Mesothelial cell of epicardium (in vitro differentiated cells): ENCODE measurements at places on chromosomes 6 and 20. TPM values are rescaled to one million over a fixed set of nuclear protein-coding genes. Genes with fewer than 3 reads are reported as not detected.
A peak's percentile ranks its signal among the peaks of the same experiment; 100 is the strongest.

DNA sequence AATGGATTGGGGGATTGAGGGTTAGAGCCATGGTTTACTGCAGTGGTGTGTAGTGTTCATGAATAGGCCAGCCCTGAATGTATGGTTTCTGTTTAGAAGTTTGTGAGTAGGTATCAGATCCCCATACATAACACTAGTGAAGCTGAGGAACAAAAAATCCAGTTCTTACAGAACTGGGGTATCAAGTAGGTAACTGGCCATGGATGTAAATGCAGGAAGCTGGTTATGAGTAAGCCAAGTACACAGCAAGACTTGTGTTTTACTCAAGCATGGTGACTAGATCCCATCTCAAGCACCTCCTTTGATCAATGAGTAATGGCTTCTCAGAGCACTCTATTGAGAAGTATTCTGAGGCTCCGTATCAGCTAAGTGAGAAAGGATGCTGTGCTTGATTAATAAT, 613.7 kb upstream of the FLRT3 start:
- H3K27ac ChIP-seq: peak overlapping the region; percentile 41
- DNase-seq: no peak
- H3K36me3 ChIP-seq: no peaks in the 10 kb centered on the region
- peaks cover 52% of the 10 kb centered on the region for H3K4me1 ChIP-seq
- H3K4me3 ChIP-seq: no peak overlapping the region

DNA sequence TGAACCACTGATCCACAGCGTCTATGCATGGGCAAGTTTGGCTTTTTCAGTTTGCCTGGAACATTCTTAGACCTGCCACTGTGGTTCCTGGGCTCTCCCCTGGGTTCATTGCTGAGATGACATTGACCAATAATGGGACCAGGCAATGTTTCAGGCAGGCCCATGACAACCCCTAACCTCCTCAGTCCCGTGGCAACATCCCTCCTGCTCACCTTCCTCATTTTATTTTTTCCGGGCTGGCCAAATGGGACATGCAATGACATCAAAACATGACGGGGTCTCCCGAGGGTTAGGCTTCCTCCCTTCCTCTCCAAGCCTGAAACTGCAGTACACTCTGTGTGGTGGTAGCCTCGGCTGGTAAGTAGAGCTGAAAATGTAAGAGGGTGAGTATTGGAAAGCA, 234.0 kb upstream of the RREB1 start:
- H3K4me3 ChIP-seq: no peak overlapping the region
- no peak for DNase-seq
- no peak overlapping the region for H3K27ac ChIP-seq
- no peaks in the 10 kb centered on the region for H3K4me1 ChIP-seq
- no peaks in the 10 kb centered on the region for H3K36me3 ChIP-seq
- H3K27me3 ChIP-seq: no peaks in the 10 kb centered on the region

DNA sequence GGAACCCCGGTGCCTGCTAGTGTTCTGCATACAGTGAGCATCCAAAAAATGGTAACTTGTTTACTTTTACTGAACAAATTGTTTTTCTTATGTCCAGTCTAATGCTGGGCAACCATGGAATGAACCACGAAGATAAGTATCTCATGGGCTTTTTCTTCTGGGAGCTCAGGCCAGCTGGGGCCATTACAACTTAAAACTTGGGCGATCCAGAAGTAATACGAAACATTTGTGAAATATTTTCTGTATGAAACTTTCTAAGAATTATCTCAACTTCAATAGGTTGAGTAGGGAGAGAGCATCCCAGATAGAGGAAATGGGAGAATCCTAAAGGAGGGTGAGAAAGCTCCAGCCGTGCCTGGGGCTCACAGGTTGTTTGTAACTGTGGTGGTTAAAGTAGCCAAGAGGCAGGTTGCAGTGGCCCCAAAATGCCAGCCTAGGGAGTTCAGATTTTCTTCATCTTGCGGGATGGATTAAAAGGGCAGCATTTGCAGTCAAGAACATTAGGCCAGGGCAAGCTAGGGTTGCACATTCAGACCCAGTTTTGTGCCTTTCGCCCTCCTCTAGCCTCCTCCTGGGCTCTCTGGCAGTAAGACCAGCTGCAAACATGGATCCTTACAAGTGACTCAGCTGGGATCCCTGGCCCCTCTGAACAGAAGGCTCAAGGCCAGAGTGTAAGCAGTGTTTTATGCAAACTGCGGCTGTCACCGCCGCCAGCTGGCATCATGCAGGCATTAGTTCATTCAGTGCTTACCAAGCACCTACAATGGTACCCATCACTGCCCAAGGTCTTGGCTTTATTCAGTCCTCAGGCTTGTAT, 41.5 kb downstream of the ELMO2 start:
- peak overlapping the region; percentile 83 for H3K4me3 ChIP-seq
- H3K27ac ChIP-seq: peak overlapping the region; percentile 95
- H3K4me1 ChIP-seq: peaks cover 15% of the 10 kb centered on the region
- DNase-seq: no peak
- H3K27me3 ChIP-seq: no peaks in the 10 kb centered on the region

- DNase-seq: no peak
- H3K36me3 ChIP-seq: no peaks in the 10 kb centered on the region
- no peak overlapping the region for H3K4me3 ChIP-seq
- H3K4me1 ChIP-seq: no peaks in the 10 kb centered on the region
These were observed 13.0 kb downstream of the SLC35F1 start for GRCh38 chr6:117919775-117920729.

Gene TGM2
- 32.4 to 35.7 TPM (median 35.3 TPM) in 3 replicates for total RNA-seq

DNA sequence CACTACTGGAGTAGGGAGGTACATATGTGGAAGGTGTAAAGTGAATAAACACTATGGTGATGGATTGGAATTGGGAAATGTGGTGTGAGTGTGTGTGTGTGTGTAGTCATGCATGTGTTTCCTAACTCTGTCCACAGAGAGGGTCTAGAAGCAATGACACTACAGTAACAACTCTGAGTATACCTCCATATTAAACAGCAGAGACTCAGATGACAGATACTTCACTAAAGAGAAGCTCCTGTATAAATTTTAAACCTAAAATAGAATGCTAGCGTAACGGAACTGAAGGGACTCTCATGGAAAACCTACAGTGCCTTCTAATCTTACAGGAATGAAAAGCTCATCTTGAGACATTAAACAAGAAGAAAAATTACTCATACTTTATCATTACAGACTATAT, 150.5 kb downstream of the SLC16A10 start:
- no peak overlapping the region for H3K27ac ChIP-seq
- H3K4me1 ChIP-seq: no peaks in the 10 kb centered on the region
- H3K36me3 ChIP-seq: peaks cover 1% of the 10 kb centered on the region
- no peaks in the 10 kb centered on the region for H3K27me3 ChIP-seq
- H3K4me3 ChIP-seq: no peak overlapping the region

Gene DUSP15
- total RNA-seq: 8.4 to 10.4 TPM (median 8.5 TPM) in 3 replicates

DNA sequence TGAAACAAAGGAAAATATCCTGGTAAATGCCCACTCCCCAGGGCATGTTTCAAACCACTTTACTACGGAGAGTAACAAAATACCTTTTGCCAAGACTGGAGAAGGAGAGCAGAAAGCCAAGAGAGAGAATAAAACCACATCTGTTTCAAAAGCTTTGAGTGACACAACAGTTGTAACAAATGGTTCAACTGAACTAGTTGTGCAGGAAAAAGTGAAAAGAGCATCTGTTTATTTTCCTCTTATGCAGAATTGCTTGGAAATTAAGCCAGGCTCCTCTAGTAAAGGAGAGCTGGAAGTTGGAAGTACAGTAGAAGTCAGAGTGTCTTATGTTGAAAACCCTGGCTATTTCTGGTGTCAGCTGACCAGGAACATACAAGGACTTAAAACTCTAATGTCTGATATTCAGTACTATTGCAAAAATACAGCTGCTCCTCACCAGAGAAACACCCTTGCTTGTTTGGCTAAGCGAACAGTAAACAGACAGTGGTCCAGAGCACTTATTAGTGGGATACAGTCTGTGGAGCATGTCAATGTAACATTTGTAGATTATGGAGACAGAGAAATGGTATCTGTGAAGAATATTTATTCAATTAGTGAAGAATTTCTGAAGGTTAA, 2.6 kb downstream of the TDRD6 start:
- no peak for DNase-seq
- H3K27ac ChIP-seq: no peak overlapping the region
- H3K4me1 ChIP-seq: no peaks in the 10 kb centered on the region
- H3K36me3 ChIP-seq: no peaks in the 10 kb centered on the region
- H3K4me3 ChIP-seq: no peak overlapping the region

DNA sequence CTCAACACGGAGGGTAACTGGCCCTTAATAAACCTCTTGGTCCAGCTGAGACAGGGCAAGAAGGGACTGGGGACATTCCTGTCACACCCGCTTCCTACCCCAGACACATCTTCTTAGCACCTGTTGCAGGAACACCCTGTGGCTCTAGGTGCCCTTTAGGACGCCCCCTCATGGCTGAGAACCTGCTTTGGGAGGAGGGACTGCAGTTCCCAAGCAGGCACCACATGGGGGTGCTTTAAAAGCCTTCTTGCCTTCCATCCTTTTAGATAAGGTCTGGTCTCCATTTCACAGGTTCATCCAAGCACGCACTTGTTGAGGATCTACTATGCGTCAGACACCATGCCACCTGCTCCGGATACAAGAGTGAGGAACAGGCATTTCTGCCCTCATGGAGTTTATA, 26.6 kb downstream of the NSFL1C start:
- H3K36me3 ChIP-seq: peaks cover 12% of the 10 kb centered on the region
- no peak overlapping the region for H3K4me3 ChIP-seq
- no peak overlapping the region for H3K27ac ChIP-seq
- H3K4me1 ChIP-seq: no peaks in the 10 kb centered on the region
- DNase-seq: no peak

Gene SNAI1
- 8.5 to 9.7 TPM (median 8.9 TPM) in 3 replicates for total RNA-seq

Gene INSM1
- total RNA-seq: not detected in 3 replicates

GRCh38 chr6:127279815-127280214, 13.2 kb downstream of the RNF146 start:
- H3K4me1 ChIP-seq: no peaks in the 10 kb centered on the region
- H3K27ac ChIP-seq: no peak overlapping the region
- no peaks in the 10 kb centered on the region for H3K27me3 ChIP-seq
- peaks cover 28% of the 10 kb centered on the region for H3K36me3 ChIP-seq
- no peak overlapping the region for H3K4me3 ChIP-seq

Gene DDR1
- total RNA-seq: 344 to 351 TPM (median 349 TPM) in 3 replicates

Gene RRAGD
- 5.6 to 6.9 TPM (median 5.6 TPM) in 3 replicates for total RNA-seq

Gene EPPIN
- total RNA-seq: not detected in 3 replicates

GRCh38 chr20:48613926-48614325, 213.9 kb downstream of the PREX1 start:
- H3K27me3 ChIP-seq: peaks cover 2% of the 10 kb centered on the region
- H3K4me1 ChIP-seq: no peaks in the 10 kb centered on the region
- H3K36me3 ChIP-seq: no peaks in the 10 kb centered on the region
- no peak overlapping the region for H3K4me3 ChIP-seq
- no peak for DNase-seq
- no peak overlapping the region for H3K27ac ChIP-seq

Gene NR2E1
- not detected in 3 replicates for total RNA-seq

Gene TMEM217
- 1.5 to 2.7 TPM (median 2.0 TPM) in 3 replicates for total RNA-seq

- H3K4me3 ChIP-seq: no peak overlapping the region
- H3K36me3 ChIP-seq: no peaks in the 10 kb centered on the region
- no peaks in the 10 kb centered on the region for H3K27me3 ChIP-seq
- no peaks in the 10 kb centered on the region for H3K4me1 ChIP-seq
- no peak for DNase-seq
- H3K27ac ChIP-seq: no peak overlapping the region
These were observed 19.2 kb upstream of the POLR1H start for GRCh38 chr6:30041821-30042220.

Gene OR2J1
- not detected in 3 replicates for total RNA-seq

- H3K4me1 ChIP-seq: no peaks in the 10 kb centered on the region
- H3K4me3 ChIP-seq: no peak overlapping the region
- no peak for DNase-seq
- no peaks in the 10 kb centered on the region for H3K36me3 ChIP-seq
- H3K27ac ChIP-seq: no peak overlapping the region
These were observed 8.2 kb upstream of the GPR31 start for GRCh38 chr6:167165858-167166471.

DNA sequence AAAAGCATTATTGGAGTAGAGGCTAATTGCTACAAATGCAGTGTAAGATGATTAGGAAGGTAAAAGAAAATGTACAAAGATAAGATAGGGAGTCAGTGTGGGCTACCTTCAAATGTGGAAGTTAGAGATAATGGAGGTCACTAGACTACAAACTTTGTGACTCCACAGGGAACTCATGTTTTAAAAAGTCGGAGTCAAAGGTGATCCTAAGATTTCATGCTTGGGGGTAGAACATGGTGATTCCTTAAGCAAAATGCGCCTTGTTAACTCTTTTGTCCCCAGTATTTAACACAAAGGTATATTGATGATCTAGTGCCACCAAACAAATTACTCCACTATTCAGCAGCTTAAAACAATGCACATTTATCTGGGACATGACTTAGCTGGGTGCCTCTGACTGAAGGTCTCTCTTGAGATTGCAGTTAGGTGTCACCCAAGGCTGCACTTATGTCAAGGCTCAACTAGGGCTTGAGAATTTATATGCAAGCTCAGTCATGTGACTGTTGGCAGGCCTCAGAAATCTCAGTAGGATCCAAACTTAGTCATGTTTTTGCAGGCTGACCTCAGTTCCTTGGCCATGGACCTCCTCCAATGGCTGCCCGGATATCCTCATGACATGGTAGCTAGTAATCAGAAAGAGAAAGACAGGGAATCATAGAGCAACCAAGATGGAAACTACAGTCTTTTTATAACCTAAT, 11.4 kb upstream of the SNX9 start:
- no peak for DNase-seq
